ENCODE measurements at places on chromosomes 2 and 18.

- no peak for DNase-seq
Observed at GRCh38 chr18:68467957-68468356, 247.0 kb downstream of the TMX3 start.

GRCh38 chr2:169928463-169928864, 101.2 kb downstream of the UBR3 start:
- DNase-seq: peak; percentile 76

- DNase-seq: no peak
Observed at GRCh38 chr2:49794396-49794795, 640.1 kb upstream of the FSHR start.

GRCh38 chr18:70296781-70297180, 7.9 kb downstream of the SOCS6 start:
- no peak for DNase-seq

DNA sequence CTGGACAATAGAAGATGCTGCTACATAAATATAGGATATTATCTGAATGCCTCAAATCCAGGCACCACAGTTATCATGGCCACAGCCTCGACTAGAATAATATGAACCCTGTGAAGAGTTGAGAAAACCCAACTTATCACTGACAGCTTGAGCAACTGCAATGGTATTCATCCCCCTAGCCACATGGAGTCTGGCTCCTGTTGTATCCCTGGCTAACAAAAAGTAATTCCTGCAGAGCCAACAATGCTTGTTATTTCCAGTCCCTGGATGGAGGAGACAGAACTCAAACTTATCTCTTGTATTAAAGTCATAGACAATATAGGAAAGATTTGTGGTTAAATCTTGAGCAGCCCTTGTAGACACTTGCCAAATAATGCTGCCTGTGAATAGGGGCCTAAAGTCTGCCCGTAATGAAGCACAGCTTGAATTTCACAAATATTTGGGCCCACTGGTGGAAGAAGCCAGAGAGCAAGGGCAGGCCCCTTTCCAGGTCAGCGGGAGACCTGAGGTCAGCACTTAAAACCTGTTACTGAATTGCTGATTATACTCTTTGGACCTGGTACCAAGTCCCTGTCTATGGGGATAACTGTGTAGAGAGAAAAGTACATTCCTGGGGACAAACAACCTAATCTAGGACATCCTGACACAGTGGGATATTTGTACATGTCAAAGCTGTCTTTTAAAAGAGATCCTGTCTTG, 28.4 kb upstream of the SUCLG1 start:
- DNase-seq: no peak

DNA sequence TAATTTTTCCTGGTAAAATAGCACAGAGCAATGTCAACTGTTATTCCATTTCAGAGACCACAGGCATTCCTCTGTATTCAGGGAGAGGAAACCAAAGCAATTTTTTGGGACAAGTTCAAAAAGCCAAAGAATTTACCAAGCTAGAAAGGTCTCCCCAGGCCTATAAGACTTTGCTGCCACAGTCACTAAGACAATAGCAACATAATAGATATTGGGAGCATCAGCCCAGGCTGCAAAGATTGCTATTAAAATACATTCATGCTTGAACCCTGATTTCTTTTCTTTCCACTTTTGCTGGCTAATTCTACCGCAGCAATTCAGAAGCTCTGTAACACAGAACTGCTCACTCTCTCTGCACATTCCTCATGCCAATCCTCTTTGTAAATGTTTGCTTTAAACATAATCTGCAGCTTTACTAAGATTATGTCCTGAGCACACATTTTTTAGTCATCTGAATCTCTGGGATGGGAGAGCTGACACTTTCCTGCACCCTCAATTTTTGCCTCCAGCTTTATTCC, 76.3 kb downstream of the CLHC1 start:
- no peak for DNase-seq

- no peak for DNase-seq
Observed at GRCh38 chr18:45851161-45851925, 25.9 kb downstream of the SIGLEC15 start.

DNA sequence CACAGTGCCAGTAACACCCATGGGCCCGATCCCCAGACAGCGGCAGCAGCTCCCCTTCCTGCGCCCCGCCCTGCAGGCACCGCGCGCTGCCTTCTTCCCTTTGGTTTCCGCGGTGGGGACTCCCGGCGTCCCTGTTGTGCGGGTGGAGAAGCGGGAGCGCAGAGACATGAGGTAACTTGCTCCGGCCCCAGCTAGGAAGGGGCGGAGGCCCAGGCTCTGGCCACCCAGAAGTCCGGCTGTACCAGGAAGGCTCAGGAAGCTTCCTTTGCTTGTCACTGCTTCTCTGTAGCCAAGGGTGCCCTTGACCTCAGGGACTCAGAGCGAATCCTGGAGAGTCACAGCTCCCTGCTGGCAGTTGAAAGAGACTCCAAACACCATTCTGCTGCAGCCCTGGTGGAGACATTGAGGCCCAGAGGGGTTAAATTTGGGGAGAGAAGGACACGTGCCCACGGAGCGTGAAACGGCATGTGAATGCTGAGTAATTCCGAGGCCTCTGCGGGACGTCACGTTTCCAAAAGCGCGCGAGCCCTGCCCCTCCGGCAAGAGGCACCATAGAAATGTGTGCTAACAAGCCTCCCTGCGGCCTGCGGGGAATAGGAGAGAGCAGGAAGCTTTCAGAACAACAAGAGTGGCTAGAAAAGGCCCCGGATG, 6.7 kb upstream of the ADCY3 start:
- DNase-seq: peak; percentile 40

DNA sequence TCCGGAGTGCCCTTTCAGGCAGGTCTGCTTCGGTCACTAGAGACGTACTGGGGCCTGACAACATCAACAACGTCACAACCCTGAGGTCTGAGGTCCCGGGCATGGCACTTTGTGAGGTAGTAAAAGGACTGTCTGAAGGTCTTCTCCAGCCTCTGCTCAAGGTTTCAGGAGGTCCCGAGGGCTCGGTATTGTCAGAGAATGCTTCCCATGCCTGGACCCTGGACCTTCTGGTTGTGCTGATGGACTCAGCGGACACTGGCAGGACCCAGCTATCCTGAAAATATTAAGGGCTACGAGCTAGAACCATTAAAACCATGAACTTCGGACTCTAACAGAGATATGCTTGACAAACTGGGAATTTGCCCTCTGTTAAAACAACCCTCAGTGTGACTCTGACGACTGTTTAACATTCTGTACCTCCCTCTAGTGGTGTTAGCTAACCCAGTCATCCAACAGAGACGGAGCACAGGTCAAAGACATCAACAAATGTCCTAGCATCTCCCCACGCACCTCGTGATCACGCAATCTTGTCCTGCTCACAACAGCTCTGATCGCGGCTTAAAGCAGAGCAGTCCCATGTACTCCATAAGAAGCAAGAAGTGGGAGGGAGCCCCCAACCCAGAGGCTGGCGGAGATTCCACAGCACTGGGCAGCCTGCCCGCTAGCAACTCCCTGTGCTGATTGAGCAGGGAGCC, 96.5 kb downstream of the CCDC93 start:
- DNase-seq: no peak

GRCh38 chr18:7824970-7825369, 257.9 kb downstream of the PTPRM start:
- DNase-seq: no peak

DNA sequence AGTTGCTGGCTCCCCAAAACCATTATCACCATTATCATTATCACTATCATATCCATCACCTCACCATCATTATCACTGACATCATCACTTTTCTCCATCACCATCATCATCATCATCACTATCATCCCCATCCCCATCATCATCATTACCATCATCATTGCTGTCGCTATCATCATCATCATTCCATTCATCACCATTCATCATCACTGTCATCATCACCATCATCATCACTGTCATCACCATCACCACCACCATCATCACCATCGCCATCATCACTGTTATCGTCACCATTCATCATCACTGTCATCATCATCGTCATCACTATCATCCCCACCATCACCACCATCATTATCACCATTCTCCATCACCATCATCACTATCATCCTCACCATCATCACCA, 9.0 kb downstream of the HPCAL1 start:
- no peak for DNase-seq

- DNase-seq: no peak
Observed at GRCh38 chr2:140316345-140316744, 1536.2 kb upstream of the NXPH2 start.

DNA sequence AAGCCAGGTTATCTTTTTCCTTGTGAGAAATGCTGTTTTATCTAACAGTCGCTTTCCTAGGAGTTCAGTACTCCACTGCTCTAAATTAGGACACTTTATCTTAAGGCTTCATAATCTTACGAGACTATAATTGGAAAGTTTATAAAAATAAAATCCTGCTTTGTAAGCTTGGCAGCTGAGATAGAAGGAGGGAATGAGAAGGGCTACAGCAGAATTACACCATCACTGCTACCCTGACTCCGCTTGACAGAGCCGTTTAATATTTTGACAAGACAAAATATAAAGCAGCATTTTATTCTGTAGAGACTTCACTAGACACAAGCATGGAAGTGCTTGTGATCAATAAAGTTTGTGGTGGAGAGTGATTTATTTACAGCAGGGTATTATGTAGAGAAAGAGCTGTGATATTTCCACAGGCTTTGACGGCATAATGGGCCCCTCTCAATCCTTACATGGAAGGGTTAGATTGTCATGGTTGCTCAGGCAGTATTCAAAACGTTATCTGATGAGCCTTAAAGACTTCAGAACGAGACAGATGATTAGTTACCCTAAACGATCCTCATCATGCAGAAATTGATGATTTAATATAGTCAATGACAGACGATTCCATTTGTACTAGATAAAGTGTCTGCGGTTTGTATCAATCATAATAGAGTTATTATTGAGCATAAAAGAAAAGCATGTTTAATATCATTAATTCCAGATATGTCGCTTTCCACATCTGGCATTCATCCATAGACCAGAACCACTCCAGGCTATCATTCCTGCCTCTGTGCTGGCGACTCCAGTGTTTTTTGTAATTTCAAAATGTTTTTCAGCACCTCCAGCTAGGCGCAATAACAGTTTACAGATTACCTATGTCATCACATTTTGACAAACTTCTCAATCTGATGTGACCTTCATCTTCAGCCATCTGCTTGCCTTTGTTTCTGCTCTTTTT, 242.2 kb downstream of the FIGN start:
- no peak for DNase-seq

DNA sequence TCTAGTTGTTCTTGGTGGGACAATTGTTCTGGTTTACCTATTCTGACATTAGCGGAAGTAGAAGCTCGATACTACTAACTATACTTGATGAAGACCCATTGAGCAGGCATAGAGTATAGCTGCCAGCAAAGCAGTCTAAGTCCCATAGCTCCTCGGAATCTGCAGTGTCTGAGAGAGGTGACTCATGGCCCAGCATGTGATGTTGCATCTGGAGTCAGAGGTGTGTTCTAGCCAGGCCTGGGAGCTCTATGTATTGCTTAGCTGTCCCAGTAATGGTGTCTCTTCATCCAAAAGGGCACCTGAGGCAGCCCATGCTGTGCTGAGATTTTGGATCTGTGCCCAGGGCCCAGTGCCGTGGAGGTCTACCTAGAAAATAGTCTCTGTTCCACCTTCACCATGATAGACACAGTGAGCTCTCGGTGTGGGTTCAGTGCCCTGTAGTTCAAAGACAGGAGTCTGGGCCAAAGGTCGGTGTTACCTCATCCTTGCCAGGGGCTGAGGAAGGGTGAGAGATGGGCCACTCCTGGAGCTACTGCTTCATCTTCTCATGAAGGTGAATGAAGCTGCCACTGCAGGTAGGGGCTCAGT, 47.3 kb downstream of the MEX3C start:
- no peak for DNase-seq

GRCh38 chr2:42959234-42960001, 167.0 kb upstream of the HAAO start:
- no peak for DNase-seq

DNA sequence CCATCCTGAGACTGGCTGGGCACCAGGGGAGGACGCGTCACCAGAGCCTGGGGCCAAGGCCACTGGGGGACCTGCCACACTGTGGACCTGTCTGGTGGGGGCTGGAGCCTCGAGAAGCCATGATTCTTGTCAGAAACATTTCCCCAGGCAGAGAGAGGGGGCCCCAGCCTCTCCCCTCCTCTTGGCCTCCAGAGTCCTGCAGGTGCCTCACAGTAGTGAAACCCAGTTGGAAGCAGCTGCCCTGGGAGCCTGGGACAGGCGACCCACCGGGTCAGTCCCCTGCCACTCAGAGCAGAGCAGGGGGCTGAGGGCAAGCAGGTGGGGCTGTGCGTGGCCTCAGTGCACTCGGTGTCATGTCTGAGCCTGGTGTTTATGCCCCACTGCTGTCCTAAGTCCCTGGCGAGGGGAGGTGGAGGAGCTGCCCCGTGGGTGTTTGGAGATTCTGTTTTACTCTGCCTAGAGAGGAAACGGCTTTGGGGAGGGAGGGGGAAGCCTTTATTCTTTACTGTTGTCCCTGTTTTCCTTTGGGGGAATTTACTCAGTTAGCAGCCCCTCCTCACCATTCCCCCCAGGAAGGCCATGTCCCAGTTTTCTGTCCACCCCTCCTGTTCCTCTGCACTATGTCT, 7.7 kb downstream of the OXER1 start:
- no peak for DNase-seq

DNA sequence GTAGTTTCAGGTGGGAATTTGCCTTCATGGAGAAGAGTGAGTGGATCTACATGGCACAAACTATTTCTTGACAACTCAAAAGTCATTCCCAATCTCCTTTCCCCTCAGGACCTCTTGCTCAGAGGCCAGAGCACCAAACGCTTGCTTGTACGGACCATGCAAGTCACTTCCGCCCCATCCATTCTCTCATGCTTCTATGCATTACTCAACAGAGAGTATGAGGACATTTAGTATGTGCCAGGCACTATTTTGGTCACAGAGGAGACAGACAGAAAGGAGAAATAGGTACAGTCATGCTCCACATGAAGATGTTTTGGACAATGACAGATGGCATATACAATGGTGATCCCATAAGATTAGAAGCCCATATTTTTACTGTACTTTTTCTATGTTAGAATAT, 117.5 kb downstream of the ACTR3 start:
- no peak for DNase-seq

GRCh38 chr18:32714571-32715148, 58.2 kb downstream of the KLHL14 start:
- DNase-seq: peak; percentile 39

GRCh38 chr2:181741756-181742155, 61.4 kb upstream of the NEUROD1 start:
- DNase-seq: no peak

GRCh38 chr2:16209799-16210198, 269.4 kb downstream of the MYCN start:
- no peak for DNase-seq

DNA sequence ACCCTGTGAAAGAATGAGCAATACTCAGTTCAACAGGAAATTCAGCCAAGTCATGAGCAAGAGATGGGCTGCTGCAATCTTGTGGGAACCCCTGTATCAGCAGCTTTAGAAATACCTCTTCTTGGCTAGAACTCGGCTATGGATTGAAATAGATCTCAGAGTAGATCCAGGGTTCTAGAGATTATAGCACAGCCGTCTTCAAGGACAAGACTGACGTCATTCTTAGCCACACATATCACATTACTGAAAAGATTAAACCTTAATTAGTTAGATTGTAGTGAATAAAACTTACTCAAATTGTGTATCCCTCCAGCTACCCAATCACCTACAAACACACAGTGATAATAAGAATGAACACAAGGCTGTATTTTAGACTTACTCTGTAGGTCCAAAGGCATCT, 776.4 kb downstream of the EPHA4 start:
- no peak for DNase-seq

GRCh38 chr2:236998758-236999157, 86.9 kb upstream of the COPS8 start:
- no peak for DNase-seq
